ENCODE measurements at places on chromosomes 7 and 10.
A peak's percentile ranks its signal among the peaks of the same experiment; 100 is the strongest.

DNA sequence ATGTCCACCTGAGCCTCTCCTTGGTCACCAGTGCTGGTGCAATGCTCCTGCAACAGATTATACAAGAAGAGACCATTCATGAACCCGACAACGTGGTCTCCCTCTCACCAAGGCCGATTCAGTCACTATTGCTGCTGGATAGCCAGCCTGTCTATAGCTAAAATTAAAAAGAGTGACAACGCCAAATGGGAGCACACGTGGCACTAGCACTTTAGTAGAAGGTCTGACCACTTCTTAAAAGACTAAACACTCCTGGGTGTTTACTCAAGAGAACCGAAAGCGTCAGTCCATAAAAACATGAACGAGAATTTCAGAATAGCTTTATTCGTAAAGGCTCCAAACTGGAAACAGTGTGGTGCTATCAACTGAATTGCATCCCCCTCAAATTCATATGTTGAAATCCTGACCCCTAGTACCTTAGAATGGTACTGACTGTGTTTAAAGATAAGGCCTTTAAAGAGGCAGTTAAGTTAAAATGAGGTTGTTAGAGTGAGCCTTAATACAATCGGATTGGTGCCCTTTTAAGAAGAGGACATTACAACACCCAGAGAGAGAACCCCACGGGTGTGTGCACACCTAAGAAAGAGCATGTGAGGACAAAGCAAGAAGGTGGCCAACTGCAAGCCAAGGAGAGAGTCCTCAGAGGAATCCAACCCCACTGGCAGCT, 4.4 kb upstream of the GALNTL5 start:
- no peak for DNase-seq

GRCh38 chr10:132239126-132240031, 52.6 kb downstream of the DPYSL4 start:
- DNase-seq: no peak

- DNase-seq: no peak
Observed at GRCh38 chr7:85928500-85928899, 715.2 kb upstream of the GRM3 start.

- DNase-seq: no peak
Observed at GRCh38 chr10:12051241-12051640, 8.6 kb upstream of the UPF2 start.

GRCh38 chr10:114061148-114061547, 17.5 kb downstream of the ADRB1 start:
- DNase-seq: no peak

GRCh38 chr10:76124280-76124679, 692.9 kb downstream of the LRMDA start:
- no peak for DNase-seq

DNA sequence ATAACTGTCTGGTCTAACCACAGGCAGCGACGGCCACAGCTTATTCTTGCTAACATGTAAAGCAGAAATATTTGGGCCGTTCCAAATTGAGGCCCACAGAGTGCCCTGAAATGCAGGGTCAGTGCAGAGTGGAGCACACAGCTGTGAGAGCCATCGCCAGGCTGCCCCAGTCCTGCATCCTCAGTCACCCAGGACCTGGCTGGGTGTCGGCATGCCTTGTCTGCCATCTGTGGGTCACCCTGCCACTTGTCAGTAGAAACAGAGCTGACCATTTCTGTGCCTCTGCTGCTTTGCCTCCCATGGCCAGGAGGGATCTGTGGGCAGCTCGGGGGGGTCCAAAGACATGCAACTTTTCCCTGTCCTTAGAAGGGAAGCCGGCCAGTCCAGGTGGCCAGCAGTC, 57.3 kb upstream of the BTBD16 start:
- no peak for DNase-seq

- DNase-seq: no peak
Observed at GRCh38 chr7:43443381-43443780, 139.5 kb upstream of the STK17A start.

- no peak for DNase-seq
Observed at GRCh38 chr10:54469587-54470323, 331.3 kb downstream of the PCDH15 start.

DNA sequence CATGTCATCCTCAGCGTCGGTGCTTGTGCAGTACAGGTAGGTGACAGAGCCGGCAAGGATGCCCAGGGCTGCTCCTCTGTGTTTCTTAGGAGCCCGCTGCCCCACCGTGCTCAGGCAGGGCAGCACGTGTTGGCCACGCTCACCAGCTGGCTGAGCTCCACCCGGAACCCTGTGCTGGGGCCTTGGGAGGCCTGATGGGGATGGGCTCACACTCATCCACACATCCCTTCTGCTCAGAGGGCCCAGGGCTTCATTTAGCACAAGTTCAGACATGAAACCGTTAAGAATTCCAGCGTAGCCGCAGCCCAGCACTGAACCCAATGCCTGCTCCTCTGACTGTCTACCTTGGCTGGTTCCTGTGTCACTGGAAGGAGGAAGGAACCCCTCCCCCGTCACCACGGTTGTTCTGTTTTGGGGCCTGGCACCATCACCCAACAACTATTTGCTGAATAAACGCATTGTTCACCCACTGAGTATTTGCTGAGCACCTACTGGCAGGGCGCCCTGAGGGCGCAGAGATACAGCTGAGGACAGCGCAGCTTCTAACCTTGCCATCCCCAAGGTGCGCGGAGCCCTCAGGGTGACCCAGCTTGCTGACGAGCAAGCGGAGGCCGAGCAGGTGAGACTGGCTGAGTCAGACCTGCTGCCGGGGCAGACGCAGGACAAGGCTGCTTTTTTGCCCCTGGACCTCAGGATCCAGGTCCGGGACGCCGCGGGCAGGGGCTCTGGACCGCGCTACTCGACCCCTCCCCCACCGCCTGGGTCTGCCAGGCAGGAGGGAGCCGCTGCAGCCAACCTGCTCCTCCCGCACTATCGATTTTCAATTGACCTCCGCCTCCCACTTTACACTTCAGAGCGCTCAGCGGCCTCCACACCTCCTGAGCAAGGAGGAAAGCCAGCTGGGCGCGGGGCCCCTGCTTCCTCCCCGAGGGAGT, 50.6 kb upstream of the RET start:
- DNase-seq: no peak

DNA sequence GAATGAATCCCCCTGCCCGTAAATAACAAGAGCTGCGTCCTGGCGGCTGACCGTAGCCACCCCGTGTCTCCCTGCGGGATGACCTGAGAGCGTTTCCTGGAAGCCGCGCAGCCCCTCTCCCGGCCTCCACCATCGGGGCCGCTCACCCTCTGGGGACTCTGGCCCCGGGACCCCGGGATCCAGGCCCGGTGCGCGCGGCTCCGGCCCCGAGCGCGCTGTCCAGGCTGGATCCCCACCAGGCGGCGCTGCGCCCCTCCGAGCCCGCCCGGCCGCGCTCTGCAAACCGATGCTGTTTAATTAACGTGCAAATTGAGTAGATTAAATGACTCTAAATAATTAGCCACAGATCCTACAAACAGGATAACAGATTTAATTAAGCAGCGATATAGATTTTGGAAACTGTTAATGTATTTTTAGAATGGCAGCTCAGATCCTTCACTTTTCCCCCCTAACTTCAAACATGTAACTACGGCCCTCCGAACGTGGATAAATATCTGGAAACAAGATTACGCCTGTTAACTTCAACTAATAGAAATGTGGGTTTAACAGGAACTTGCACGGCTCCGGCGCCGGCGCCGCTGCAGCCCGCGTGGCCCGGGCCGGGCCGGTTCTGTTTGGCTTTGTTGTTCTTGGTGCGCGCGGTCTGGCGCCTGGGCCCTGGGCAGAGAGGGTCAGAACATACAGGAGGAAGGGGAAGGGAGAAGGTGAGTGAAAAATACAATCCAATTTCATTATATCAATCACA, 7.1 kb upstream of the UNCX start:
- peak; percentile 28 for DNase-seq

DNA sequence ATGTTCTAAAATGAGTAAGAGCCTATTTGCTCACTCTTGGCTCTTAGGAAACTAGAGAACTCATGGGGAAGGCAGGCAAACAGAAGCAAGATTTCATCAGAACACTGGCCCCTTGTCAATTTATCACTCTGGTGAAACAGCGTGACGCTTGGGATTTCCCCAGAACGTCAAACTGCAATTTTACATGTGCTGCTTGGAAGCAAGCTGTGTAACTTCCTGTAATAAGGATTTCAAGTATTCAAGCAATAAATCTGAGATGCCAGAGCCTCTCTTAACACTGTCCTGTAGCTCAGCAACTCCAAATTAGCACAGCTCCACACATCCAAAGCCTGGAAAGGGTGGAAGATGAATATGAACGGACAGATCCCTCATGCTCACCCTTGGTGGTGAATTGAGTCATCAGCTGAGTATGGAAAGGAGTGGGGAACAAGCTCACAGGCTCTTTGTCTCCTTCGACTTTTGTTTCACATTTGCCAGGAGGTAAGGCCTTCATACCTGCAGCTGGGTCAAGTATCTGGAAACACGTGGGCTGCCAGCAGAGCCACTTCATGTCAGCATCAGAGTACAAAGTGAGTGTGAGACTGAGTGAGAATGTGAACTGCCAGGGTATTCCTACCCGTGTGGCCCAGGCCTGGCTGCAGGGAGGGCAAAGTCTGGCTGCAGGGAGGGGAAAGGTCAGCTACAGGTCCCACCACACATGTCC, 140.4 kb upstream of the NAMPT start:
- DNase-seq: peak; percentile 24

DNA sequence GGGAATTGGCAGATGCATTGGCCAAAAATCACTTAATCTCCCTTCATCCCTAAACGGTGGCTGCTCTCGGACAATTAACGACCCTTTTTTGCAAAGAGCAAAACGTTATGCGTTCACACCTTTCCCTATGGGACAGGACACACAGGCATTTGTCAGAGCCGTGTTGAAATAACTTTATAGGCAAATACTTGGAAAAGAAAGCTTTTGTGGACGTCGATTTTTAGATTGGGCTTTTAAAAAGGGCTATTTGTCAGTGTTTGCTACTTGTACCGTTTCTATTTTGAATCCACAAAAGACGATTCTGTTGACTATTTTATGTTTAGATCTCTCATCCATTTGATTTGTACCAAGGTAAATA, 245.6 kb downstream of the SLC25A13 start:
- DNase-seq: no peak

- DNase-seq: no peak
Observed at GRCh38 chr7:137728426-137728825, 118.3 kb downstream of the DGKI start.

DNA sequence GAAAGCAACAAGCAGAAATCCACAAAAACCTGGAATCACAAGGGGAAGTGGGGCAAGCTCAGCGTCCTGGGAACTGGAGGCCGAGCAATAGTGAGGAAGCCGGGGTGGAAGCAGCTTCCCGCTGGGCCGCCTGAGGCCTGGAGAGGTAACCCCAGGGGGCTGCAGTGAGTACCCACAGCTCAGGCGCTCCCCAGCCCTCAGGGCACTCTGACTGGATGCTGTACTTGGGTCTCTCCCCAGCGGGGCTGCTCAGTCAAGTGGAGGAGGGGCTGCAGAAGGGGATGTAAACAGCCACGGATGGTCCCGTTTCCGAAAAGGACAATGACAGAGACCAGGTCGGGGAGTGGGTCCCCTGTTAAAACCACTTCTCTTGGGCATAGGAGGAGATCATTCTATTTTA, 50.3 kb downstream of the SLIT1 start:
- no peak for DNase-seq

DNA sequence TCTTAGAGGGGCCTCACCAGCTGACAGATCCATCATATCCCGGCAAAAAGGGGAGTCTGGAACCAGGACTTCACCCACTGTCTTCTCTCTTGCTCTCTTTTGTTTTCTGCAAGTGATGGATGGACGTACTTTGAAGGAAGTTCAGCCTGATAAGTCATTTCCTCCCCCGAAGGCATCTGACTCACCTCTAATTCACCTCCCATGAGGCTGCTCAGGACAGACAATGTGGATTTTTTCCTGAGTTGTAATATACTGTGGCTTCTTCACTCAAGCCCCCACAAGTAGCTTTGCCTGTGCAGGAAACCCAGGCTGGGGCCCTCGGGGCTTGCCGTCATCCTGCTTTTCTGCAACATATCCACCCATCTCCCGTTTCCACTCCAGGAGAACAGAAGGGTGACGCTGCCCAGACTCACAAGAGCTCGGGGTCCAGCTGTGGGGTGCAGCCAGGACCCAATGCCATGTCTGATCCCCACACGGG, 70.4 kb downstream of the ASB13 start:
- no peak for DNase-seq

DNA sequence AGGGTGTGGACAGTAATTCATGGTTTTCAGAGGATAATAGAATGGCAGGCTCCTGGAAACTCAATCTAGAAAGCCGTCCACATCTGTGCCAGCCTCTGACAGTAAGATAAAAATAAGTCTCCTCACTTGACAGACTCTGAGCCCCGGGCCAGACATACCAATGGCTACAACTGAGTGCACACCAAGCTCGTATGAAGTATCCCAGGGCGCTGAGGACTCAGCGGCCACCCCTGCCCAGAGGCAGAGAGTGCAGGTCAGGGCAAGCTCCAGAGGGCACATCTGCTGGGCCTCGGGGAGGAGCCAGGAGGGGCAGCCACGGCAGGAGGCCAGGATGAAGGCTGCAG, 262.8 kb upstream of the TCERG1L start:
- DNase-seq: no peak

GRCh38 chr10:48474765-48475365, 130.0 kb downstream of the ARHGAP22 start:
- no peak for DNase-seq

- no peak for DNase-seq
Observed at GRCh38 chr7:100680576-100681271, 7.2 kb downstream of the GNB2 start.

- no peak for DNase-seq
Observed at GRCh38 chr10:124721330-124722045, 22.7 kb downstream of the FAM53B start.

DNA sequence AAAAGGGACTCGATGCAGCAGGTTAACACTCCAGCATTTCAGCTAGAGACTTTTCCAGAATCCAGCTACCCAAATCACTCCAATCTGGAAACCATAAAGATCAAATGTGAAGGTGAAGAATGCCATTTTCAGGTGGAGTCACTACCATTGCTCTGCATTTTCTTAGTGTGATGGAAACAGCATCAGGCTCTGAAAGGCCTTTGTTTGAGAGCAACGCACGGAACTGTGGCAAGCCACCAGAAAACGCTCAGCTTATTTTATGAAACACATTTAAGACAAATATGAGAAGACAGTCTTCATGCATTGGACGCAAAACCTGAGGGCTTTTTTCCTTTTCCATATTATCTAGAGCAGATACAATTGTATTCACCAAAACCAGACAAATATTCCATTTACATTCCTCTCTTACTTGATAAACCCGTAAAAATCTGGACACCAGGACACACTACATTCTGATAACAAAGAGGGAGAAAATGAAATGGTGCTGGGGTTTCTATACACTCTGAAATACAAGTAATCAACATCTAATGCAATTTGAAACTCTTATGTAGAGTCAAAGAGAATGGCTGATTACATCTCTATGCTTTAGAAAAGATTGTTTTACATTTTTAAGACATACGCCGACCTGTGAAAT, 99.1 kb downstream of the NRP1 start:
- no peak for DNase-seq

All from CD4-positive, alpha-beta T cell treated with Interleukin-15 for 4 hours (primary cell).